Fibroblast of villous mesenchyme (primary cell): ENCODE measurements at places on chromosomes 1 and 21. TPM values are rescaled to one million over a fixed set of nuclear protein-coding genes. Genes with fewer than 3 reads are reported as not detected.

GRCh38 chr1:23810818-23811540, 10.4 kb upstream of the GALE start:
- DNase-seq: no peak

DNA sequence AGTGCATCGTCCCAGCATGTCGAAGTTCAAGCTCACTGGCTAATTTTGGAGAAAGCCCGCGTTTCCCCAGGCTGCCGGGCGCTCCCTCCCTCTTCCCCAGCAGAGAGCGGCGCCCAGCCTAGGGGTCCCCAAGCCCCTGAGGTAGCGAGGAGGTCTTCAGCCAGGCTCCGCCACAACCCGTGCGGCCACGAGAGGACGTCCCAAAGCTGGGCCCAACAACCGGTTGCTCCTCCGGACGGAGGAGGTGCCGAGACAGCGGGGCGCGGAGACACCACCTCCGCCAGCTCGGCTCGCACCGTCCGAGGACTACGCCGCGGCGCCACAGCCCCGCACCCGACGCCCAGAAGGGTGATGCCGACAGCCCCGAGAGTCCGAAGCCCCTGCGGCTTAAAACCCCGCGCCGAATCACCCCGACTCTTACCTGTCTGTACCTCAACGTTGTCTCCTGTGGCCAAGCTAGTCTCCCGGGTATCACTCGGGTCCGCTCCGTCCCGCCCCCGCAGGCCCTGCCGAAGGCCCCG, at the start of gene DENND2C:
Gene DENND2C (minus strand): TSS at position 488 of the 521 bp plus-strand sequence. CDS start 44,065 bp downstream, outside the sequence.
- no peak for DNase-seq

BEND5 gene
- under 0.01 TPM in 1 of 2 replicates, not detected in the other for total RNA-seq

DNA sequence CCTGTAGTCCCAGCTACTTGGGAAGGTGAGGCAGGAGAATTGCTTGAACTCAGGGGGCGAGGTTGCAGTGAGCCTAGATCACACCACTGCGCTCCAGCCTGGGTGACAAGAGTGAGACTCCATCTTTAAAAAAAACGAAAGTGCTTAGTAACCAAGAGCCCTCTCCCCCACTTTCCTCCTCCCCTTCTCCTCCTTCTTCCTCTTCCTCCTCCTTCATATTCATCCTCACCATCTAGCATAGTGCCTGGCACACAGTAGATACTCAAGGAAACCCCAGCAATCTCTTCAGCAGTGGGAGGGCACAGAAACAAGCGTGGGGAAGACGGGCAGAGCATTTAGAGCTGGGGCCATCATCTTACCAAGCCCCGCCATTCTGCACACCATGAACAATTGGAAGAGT, 119.4 kb upstream of the SLC45A1 start:
- no peak for DNase-seq

- no peak for DNase-seq
These were observed 100.2 kb upstream of the GREM2 start for GRCh38 chr1:240712014-240712731.

GRCh38 chr1:216952864-216953263, 229.6 kb upstream of the ESRRG start:
- DNase-seq: no peak

DNA sequence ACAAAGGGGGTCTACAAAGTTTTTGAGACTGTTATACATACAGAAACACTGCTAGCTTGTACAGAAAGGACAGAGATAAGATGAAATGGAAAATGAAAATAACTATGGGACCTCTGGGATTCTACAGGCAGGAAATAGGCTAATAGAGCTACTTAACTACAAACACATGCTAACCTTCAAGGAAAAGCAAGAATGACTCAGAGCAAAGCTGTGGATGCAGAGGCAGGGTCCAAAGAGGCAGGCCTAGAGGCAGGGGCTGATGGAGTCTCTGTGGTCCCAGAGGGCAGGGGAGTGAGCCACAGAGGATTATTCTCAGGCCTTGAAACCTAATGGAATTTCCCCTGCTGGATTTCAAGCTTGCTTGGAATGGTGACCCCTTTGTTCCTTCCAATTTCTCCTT, 18.7 kb upstream of the GOLT1A start:
- DNase-seq: peak; percentile 8

DNA sequence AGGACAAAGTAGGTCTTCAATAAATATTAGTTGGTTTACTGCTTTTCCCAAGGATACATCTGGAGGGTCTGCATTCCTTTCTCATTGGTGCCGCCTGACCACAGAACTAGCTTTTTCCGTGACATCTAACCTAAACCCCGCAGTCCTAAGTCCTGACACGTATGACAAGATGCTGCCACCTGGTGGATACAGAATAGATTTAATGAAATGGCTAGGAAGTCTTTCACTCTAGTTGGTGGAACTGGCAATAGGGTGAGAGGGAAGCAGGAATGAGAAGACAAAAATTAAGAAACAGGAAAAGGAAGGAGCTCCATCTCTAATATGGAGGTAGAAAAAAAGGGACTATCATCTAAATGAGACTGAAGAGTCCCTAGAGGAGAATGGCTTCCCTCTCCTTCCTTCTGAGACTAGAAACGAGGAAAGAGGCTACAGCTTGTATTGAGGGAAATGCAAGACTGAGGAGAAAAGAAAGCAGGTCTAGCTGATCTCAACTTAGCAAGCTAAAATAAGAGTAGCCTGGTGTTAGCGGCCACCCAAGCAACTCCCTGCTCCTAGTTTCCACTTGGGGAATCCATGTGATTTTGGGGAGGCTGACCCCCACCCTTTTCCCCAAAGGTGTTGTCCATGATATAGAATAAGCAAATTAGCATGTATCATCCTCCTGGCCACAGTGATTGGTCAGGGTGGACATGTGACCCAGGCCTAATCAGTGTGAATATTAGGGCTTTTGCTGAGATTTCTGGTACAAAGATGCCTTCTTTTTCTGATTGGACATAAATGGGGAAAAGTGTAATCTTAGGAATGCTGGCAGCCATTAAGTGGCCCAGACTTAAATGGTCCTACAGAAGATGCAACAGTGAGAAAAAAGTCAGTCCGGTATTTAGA, 5.9 kb downstream of the RFX5 start:
- peak; percentile 88 for DNase-seq

- peak; percentile 48 for DNase-seq
These were observed 4.0 kb upstream of the GPR3 start for GRCh38 chr1:27388337-27389005.

CA6 gene
- not detected in 2 replicates for total RNA-seq
